ENCODE measurements at places on chromosomes 5 and 9. TPM values are rescaled to one million over a fixed set of nuclear protein-coding genes. Genes with fewer than 3 reads are reported as not detected.

DNA sequence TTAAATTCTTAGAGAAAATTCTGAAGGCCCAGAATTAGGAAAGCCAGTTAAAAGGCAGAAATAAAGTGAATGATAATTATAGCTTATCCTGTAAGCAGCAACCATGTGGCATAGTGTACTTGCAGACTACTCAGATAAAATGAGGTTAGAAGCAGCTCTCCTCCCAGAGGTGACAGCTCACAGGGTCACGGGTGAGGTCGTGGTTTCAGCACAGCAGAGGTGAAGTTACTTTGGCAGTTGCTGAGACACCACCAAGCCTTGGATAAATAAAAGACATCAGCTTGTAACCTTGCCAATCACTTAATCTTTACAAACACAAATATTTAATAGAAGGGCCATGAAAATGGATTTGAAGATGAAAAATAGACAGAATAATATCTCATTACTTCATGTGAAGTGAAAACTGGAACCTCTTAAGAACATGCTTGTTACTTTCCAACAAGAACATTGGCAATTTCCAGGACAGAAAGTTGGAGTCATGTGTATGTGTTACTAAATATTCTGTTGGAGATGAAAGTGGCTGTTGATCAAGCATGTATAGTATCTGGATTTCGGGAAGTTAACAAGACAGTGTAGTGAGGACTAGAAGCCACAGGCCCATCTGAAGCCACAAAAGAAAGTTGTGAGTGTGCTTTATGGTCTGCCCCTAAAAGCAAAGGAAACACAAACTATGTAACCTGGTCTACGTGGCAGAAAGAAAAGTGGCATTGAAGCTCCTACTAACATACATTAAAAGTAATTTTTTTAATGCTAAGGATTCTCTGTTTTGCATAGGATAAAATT is 134.4 kb downstream of the ERCC6L2 start:
- no peak for DNase-seq

DNA sequence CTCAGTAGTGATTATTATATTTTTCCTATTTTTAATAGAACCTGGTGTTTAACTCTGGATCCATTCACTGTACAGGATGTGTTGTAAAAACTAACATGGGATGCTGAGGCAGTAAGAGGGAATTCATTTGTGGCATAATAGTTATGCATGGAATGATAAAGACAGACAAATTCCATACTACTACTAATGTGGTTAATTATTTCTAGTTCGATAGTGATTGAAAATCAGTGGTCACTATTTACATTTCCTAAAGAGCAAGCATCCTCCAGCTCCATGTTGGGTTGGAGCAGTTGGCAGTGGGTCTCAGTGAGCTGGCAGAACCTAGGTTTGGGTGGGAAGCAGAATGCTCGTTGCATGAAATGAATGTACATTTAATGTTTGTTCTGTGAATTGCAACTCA is 122.6 kb downstream of the SAXO1 start:
- DNase-seq = no peak

DNA sequence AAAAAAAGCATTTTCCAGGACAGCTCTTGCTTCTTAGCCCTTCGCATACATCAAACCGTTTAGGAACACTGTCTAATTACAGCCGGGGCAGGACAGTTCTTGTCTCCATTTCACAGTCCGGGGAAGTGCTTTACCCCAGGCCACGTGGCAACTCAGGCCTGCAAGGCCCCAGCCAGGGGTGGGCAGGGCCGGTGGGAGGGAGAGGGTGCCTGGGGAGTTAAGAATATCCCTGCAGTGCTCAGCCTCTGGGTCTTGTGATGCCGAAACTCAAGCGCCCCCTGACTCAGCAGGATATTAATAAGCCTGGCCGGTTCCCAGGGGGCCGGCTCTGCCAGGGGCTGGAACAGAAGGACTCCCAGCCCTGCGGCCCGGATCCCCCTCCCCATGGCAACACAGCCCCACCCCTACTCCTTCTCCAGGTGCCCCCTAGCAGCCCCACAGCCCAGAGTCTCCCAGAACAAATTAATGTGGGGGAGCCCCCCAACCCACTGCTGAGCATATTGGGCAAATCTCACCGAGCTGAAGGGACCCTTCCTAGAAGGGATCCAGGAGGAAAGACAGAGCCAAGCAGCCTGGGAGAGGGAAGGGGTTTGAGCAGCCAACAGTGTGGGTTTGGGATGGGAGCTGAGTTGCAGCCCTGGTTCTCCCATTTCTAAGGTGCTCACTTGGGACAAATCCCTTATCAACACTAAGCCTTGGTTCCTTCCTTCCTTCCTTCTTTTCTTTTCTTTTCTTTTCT is 45.3 kb downstream of the PLPP7 start:
- DNase-seq = no peak

- DNase-seq = no peak
These were observed 83.9 kb downstream of the PBX3 start for GRCh38 chr9:125831054-125831453.

Gene ADAMTS19
- 6.6 TPM for polyA plus RNA-seq

All from left renal cortex interstitium (tissue), 4 donors.